NCI-H1105 (cell line): ENCODE measurements at places on chromosomes 2 and 18.

- DNase-seq: no peak
Measured at GRCh38 chr2:102037681-102038080, 45.9 kb downstream of the IL1R2 start.

DNA sequence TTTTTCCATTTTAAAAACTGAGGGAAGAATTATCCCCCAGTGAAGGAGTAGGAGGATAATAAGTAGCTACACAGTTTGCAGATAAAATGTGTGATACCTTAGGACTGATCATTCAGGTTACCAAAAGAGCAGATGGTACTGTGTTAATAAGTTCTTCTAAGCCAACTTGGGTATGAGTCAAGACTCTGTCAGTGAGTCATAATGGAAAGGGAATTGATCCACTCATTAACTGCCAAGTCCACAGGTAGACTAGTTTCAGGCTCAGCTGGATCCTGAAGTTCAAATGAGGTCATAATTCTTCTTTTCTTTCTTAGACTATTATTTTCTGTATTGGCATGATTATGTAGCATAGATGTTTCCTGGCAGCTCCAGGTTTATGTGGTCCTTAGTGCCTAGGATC is 142.4 kb upstream of the ALPP start:
- DNase-seq: no peak

GRCh38 chr2:229971298-229971790 is 49.0 kb downstream of the FBXO36 start:
- DNase-seq: no peak

GRCh38 chr2:62284980-62285379 is 89.1 kb downstream of the B3GNT2 start:
- no peak for DNase-seq

DNA sequence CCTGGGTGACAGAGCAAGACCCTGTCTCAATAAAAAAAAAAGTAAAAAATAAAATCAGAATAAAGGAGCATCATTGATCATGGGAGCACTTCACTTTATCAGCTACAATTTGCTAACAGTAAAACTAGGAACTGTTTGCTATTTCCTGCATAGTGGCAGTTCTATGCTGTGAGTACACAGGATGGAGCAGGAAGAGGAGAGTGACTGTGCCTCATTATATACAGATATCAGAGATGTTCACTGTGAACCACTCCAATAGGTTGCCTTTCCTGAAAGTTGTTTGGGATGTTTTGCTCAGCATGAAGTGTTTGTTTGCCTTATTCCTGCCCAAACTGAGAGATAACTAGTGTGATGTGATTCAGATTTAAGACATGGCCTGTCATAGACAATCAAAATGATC is 151.4 kb upstream of the EPAS1 start:
- DNase-seq: no peak

DNA sequence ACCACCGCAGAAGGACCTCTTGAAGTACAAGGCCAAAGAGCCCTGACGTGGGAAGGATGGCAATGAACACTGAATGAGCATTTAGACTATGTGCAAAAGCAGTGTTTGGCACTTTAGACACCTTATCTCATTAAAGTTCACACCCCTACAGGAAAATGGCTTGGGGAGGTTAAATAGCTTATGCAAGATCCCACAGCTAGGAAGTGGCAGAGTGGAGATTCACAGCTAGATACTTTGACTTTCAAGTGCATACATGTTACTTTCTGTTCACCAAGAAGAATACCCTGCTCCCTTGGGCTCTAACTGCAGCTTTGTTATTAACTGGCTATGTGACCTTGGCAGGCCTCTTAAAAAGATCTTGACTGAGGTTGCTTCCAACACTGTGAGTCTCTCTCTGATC is 58.2 kb downstream of the ICOS start:
- DNase-seq: no peak

- DNase-seq: no peak
Measured at GRCh38 chr2:37800176-37800858, 124.8 kb upstream of the RMDN2 start.

DNA sequence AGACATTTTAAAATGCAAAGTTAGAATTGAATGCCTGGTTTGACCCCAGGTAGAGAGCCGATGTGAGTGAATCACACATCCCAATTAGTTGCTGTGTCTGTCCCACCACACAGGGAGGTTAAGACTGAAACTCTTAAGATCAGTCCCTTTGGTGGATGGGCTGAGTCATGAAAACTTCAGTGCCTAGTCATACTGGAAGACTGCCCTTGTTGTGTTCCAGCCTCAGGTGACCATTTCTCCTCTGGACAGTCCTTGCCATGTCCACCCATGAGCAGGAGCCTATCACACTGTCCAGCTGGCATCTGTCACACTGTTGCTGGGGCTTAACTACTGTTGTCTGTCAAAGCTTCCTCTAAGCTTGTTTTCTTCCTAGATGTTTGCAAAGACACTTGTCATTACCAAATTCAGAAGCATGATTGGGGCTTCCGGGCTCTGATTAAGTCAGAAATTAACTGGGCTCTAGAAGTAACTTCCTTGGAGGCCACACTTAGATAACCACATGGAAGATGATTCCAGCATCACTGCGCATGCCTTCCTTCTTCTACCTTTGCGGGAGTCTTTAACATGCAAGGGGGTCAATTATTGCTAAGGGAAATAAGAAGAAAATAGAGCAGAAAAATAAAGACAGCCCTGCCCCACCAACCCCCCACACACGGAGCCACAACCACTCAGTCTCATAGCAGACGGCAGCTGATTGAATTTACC is 21.3 kb downstream of the CYRIA start:
- DNase-seq: no peak

DNA sequence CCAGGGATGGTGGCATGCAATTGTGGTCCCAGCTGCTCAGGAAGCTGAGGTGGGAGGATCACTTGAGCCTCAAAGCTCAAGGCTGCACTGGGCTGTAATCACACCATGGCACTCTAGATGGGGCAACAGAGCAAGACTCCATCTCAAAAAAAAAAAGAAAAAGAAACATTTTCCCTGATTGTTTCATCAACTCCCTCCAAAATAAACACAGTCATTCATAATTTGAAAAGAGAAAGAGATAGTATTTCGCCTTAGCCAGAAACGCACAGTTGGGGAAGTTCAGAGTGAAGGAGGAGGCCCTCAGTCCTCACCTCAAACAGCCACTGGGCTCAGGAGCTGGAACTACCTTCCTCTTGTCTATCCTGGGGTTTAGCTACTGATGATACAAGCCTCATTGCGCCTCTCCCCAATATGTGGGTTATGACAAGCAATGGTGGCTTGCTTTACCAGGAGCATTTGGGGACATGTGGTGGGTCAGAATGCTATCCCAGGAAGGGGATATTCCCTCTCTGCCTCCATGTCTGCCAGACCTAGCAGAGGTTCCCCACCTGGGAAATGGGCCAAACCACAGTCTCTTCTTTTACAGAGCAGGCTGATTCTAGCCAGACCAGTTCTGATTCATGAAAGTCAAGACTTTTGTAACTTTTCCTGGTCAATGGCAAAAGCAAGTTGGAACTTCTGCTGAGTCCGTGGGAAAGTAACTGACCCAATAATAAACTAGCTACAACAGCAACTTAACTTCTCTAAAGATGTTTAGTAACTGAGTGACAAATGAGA is 22.2 kb upstream of the TMEM87B start:
- no peak for DNase-seq

DNA sequence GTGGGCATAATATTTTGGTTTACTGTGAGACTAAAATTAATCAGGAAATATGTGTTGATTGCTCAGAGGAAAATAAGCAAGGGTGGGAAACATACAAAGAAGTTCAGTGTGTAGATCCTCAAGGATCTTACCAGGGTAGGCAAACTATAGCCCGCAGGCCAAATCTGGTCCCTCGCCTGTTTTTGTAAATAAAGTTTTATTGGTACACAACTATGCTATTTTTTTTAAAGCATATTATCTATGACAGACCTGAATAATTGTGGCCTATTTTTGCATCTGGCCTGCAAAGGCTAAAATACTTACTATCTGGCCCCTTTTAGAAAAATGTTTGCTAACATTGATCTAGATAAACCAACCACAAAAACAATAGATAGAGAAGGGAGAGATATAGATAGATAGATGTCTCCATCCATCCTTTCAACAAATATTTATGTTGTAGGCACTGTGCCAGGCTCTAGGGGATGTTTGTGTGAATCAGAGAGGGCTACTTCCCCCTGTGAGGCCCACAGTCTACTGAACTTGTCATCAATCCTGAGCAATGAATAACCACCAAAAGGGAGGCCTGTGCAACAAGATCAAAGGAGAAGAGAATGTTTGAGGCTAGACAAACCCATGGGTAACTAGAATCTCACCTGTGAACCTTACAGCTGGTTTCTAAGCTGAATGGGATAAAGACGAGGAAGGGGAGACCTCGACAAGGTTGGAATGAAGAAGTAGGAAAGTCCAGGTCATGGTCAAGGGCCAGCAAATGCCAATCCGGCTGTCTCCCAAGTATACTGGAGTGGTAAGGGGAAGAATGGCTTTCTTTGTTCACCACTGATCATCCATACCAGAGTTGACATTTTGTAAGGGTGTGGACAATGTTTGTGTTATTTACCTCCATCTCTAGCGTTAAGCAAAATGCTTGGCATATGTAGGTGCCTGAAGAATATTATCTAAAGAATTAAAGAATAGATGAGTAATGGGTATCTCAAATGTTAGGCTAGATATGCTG is 23.6 kb downstream of the ALPK2 start:
- no peak for DNase-seq

GRCh38 chr18:4125627-4126230 is 329.4 kb downstream of the DLGAP1 start:
- peak; percentile 15 for DNase-seq
